ENCODE measurements at places on chromosomes 6 and 20. TPM values are rescaled to one million over a fixed set of nuclear protein-coding genes. Genes with fewer than 3 reads are reported as not detected.
A peak's percentile ranks its signal among the peaks of the same experiment; 100 is the strongest.

The HSPA12B gene
- not detected for total RNA-seq

The PPP1R16B gene
- total RNA-seq, result 84.0 TPM

The SAMD5 gene
- total RNA-seq, result not detected

The ASIP gene
- total RNA-seq, result not detected

The C6orf52 gene
- total RNA-seq, result 2.4 TPM

The OPRM1 gene
- total RNA-seq, result not detected

The KIF6 gene
- total RNA-seq, result 0.49 TPM

The TNFRSF21 gene
- 2.8 TPM for total RNA-seq

The MCM9 gene
- total RNA-seq, result 17.2 TPM

DNA sequence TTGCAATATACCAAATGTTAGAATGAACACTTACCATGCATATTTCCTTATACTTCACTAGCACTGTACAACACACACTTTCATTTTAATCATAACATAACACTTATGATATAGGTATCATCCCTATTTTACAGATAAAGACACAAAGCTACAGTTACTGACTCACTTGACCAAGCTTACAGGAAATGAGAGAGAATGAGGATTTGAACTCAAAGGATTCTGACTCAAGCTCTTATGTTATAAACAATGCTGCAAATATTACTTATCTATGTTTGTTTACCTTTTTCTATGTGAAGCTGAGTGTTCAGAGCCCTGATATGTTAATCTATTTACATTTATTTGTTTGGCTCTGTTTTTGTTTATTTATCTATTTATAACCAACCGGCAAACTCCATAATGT, 245.4 kb downstream of the PTPRK start:
- DNase-seq, result no peak

DNA sequence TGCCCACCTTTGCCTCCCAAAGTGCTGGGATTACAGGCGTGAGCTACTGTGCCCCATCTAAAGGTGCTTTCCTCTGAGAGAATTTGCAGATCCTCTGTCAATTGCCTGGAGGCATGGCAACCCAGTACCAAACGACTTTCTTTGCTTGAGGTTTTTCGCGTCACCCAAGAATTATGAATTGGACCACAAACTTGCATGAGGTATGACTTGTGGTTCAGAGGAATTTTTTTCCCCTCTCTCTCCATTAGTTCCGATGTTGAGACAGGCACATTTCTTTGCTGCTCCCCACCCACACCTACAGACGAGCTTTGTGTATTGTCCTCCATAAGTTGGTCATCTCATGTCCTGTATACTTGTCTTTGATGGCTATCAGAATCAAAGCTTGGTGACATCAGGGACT, 11.8 kb upstream of the SCAF8 start:
- DNase-seq, result no peak

GRCh38 chr6:35724059-35724458, 12.8 kb upstream of the ARMC12 start:
- no peak for DNase-seq

DNA sequence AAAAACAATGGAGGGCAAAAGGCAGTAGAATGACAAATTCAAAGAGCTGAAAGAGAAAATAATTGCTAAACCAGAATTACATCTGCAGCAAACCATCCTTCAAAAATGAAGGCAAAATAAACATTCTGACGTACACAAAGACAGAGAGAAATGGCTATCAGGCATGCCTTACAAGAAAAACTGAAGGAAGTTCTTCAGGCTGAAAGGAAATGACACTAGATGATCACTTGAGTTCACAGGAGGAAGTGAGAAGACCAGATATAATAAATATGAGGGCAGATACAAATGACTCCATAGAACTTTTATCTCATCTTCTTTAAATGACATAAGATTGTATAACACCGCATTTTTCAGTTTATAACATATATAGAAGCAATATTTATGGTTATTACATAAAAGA, 30.0 kb downstream of the DZANK1 start:
- DNase-seq, result no peak

GRCh38 chr6:90088009-90088408, 193.7 kb downstream of the GJA10 start:
- no peak for DNase-seq

- DNase-seq, result peak; percentile 86
Observed at GRCh38 chr20:25865715-25866656, 169.3 kb upstream of the ZNF337 start.
